ENCODE measurements at places on chromosomes 5 and 9.

- no peak for DNase-seq
These were observed 265.8 kb upstream of the TRPC7 start for GRCh38 chr5:136631186-136631585.

GRCh38 chr5:23136958-23137357 is 283.8 kb upstream of the CDH12 start:
- DNase-seq, result no peak

GRCh38 chr5:174755106-174755505 is 30.7 kb downstream of the MSX2 start:
- no peak for DNase-seq

GRCh38 chr5:157578079-157578780 is 2.7 kb upstream of the ADAM19 start:
- DNase-seq, result no peak

GRCh38 chr5:31880449-31880848 is 241.5 kb downstream of the PDZD2 start:
- DNase-seq, result no peak

DNA sequence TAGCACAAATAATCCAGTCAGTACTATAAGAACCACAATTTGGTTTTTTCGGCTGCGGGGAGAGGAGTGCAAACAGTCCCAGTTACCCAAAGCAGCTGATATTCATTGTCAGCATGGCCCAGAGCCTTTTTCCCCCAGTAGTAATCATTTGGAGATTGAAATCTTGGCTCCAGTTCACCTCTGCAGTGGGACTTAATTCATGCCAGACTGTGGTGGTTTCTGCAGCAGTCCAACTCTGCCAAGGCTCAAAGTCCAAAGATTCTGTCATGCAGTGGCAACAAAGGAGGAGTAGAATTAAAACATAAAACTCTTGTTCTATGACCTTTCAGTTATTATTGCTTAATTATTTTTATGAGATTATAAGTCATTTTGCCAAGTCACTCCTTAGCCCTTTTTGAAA is 25.0 kb upstream of the TRIM36 start:
- DNase-seq, result no peak

- DNase-seq, result no peak
These were observed 66.9 kb downstream of the OR2K2 start for GRCh38 chr9:111263116-111263515.

GRCh38 chr9:113578882-113579282 is 115.4 kb downstream of the RGS3 start:
- peak; percentile 70 for DNase-seq

GRCh38 chr5:56545016-56545415 is 270.3 kb upstream of the MAP3K1 start:
- no peak for DNase-seq

DNA sequence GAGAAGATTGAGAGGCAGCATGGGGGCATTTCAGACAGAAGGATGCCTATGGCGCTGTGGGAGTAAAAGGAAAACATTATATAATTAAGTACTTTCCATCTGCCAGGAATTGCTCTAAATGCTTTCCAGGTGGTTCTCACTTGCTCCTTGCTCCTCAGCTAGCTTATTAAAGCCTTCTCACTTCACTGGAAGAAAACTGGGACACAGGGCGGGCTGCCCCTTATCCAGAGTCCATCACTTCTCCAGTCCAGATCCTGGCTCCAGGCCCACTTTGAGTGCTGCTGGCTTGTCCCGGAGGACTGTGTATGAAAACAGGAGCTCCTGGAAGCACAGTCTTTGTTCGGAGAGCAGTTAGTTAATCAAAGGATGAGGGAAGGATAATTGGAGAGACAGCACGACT is 409.9 kb upstream of the ADAMTS16 start:
- DNase-seq, result no peak

DNA sequence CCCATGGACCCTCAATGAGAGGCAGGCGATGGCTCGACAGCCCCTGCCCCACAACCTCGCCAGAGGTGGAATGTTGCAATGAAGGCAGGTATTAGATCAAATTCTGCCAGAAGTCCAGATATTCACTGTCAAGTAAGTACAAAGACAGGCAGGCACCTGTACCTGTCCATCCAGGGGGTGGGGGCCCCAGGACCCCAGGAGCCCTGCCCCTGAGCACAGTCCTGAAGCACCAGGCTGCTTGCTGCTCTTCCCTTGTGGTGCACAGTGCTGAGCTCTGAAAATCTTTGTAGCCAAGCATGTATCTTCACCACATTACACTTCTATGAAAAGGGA is 26.2 kb upstream of the HMCN2 start:
- DNase-seq, result no peak

- DNase-seq, result no peak
These were observed 10.0 kb downstream of the MAP3K1 start for GRCh38 chr5:56825222-56825824.

- DNase-seq, result no peak
These were observed 79.7 kb upstream of the SSBP2 start for GRCh38 chr5:81830596-81830995.

DNA sequence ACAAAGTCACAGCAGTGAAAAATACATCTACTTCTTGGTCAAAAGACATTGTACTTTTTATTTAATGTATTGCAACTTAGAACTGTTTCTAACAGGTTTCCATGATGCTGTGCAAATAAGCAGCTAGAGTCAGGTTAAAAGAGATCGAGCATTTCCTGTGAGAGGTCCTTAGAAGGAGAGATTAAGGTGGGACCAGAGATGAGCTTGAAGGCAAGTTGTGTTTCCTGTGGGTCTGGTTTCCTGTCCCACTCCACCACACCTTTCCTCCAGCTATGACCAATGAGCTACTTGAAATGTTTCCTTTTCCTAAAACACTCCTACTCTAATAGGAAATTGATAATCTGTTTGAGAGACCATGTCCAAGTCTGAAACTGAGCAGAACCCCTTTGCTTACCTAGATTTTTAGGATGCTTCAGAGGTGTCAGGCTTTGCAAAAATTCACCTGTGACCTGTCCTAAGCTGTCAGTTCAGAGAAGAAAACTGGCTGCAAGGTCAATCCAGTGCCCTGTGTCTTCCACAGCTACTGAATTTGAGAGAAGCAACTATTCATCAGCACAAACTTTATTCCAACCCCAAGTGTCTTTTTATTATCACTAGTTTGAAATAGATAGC is 13.1 kb upstream of the RLN1 start:
- no peak for DNase-seq

DNA sequence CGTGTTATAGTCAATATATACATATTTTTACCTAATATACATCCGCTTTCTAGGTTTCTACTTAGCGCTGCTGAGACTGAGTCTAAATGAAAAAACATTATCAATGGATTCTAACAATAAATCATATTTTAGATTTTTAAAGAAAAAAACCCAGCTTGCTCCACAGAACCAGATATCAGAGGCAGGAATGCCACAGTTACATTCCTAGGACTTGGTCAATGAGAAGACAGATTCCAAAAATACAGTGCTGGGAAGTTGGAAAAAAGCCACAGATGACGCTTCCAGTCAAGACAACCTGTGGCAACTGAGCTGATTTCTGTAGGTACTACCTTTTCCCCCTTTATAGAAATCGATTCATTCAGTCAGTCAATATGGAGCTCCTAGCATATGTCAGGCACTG is 577 bp upstream of the CCDC112 start:
- DNase-seq, result no peak

DNA sequence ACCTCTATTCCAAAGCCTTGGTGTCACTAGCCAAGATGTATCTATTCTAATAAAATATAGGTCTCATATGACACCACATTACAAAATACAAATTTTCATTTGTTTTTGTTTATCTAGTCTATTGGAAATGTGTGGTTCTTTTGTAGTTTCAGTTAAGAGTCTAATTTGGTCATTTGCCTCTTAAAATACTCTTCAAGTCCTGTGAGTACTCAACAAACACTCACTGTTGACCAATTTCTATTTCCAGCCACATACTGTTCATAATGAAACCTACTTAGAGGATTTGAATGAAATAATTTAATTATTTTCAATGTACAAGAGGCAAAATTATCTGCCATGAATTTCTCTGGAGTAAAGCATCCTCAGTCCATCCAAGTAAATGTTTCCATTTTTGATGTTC is 40.6 kb downstream of the SLC1A3 start:
- no peak for DNase-seq

- no peak for DNase-seq
These were observed 72.4 kb downstream of the PDZD2 start for GRCh38 chr5:31711363-31711762.

DNA sequence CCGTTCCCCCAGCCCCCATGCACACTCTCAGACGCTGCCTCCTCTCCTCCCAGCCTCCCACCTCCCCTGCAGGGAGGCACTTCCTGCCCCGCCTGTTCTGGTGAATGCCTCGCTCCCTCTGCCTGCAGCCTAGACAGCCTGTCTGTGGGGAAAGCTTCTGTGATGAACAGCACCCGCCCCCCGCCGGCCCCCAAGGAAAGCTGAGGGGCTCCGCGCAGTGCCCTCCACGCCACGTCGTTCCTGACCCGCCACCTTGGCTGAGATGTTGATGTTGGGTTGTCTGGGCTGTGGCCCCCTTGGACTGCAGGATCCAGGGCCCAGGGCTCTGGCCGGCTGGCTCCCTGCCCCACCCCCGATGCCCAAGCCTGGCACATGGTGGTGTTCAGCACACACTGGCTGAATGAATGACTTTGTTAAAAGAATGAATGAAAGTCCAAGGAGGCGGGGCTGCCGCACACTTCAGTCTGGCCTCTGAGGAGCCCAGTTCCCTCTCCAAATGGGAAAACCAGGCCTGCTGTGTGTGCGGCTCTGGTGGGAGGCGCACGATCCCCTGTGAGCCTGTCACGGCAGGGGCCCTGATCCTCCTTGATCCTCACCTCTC is 2.1 kb upstream of the MYMK start:
- no peak for DNase-seq

DNA sequence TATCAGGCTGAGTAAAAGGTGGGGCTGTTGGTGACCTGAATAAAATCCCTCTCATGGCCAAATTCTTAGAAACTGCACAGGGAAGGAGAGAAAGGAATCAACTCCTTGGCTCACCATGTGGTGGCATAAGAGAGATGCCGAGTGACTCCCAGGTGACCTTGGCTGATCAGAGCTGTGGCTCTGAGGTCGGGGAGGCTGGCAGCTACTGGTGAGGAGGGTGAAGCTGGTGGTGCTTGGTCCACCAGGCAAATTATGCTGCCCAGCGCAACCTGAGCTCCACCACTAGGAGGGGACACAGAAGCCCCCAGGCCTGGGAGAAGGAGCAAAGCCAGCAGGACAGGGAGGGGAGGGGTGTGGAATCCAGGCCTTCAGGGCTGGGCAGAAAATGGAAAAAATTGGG is 111.2 kb upstream of the IL12B start:
- no peak for DNase-seq

DNA sequence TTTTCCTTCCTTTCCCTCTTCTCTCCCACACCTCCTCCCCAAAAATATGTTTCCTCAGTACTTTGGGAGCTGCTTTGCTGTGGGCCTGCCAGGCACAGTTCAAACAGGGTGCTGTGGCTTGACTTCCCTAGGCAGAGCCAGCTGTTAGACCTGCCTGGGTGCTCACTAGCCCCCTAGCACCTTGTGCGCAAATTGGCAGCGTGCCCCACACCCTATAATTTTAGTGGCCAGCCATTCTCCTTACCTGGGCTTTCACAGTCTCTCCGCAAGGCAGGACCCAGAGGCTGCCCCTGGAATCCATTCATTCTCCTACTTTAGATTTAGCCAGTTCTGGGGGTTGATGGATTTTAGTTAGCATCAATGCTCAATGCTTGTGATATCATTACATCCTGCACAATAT is 72.3 kb downstream of the ANGPTL2 start:
- no peak for DNase-seq

DNA sequence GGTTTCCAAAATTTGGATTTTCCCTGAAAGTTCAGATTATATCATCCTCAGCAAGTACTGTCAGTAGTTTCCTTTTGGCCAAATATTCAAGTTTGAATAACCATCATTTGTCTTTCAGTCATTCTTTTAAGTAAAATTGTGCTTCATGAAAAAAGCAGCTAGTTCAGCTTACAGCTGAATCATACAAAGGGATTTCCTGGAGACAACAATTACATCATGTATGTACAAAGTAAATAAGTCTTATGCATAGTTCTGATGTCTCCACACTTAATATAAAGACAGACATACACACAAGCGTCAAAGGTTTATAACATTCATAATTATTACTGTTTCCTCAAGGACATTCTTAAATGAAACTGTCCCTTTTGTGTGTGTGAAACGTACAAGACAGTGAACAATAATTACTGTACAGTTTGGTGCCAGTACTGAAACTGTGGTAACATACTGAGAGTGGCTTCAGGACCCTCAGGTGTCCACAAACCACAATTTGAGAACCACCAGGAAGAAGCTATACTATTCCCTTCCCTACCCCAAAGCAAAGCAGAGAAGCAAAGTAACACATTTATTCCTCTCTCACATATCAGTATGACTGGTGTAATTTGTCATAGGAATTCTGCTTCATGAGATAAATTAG is 746.6 kb downstream of the TAF11L14 start:
- DNase-seq, result no peak

All from stimulated activated CD4-positive, alpha-beta T cell treated with anti-CD3 and anti-CD28 coated beads, Interleukin-4, amount 100 ng/mL, for 1 hour (primary cell).